ENCODE measurements at places on chromosomes 1 and 21.

GRCh38 chr1:46549697-46550681 lies 1.5 kb downstream of the KNCN start:
- DNase-seq, result peak; percentile 64

- DNase-seq, result no peak
Observed at GRCh38 chr1:234429434-234429806, 49.6 kb downstream of the TARBP1 start.

DNA sequence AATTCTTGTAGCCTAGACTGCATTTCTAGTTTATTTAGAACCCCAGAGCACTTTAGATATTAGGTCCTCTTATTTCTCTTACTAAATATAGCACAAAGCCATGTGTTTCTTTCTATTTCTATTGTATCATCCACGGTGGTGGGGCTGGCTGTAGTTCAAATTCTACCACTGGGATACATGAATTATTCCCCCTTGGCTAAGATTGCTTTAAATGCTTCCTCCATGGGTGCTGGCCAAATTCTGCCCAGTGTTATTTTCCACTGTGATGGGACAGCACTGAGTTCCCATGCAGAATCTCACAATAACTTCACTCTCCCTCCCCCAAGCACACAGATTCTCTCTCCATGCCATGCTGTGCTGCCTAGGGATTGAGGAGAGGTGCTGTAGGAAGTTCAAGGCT lies 41.5 kb upstream of the GBP6 start:
- no peak for DNase-seq

DNA sequence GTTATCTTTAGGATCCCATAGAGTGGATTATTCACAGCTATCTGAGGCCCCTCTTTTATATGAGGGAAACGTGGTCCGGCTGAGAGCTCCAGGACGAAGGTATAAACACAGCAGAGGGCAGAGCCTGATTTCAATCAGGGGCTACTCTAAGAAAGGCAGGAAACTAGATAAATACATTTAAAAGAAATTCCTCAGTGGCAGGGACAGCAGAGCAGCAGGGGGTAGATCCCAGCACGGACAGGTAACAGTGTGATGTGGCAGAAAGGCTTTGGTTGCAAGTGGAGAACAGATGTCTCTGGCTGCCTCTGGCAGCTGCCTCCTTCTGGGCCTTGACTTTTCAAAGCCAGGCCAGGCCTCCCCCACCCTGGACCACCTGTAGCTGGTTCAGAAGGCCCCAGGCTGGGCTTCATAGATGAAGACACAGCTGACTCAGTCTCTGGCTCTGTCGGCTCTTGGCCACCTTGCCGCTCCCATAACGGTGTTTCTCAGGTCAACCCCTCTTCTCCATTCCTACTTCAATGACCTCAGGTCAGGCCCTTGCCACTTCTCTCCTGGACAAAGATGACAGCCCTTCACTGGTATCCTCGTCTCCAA lies 43.8 kb downstream of the FAM78B start:
- no peak for DNase-seq

DNA sequence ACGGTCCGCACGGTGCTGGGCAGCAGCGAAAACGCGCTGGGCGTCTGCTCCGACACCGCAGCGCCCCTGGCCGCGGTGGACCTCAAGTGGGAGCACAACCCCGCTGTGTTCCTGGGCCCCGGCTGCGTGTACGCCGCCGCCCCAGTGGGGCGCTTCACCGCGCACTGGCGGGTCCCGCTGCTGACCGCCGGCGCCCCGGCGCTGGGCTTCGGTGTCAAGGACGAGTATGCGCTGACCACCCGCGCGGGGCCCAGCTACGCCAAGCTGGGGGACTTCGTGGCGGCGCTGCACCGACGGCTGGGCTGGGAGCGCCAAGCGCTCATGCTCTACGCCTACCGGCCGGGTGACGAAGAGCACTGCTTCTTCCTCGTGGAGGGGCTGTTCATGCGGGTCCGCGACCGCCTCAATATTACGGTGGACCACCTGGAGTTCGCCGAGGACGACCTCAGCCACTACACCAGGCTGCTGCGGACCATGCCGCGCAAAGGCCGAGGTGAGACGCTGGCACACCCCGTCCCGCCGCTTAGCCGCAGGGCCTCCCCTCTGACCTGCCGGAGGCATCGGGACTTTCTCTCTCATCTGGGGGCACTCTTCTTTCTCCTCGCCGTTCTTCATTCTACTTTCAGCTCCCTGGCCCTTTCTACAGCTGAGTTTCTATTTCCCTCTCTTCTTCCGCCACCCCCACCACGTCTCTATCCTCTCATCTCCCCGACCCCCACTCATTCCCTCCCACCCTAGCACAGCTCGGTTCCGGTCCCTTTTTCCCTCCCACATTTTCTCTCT lies 1.0 kb downstream of the NPR1 start:
- peak; percentile 26 for DNase-seq

- DNase-seq, result no peak
Observed at GRCh38 chr1:226419284-226420029, 11.6 kb upstream of the PARP1 start.

- DNase-seq, result no peak
Observed at GRCh38 chr1:196517193-196517592, 91.0 kb downstream of the KCNT2 start.

DNA sequence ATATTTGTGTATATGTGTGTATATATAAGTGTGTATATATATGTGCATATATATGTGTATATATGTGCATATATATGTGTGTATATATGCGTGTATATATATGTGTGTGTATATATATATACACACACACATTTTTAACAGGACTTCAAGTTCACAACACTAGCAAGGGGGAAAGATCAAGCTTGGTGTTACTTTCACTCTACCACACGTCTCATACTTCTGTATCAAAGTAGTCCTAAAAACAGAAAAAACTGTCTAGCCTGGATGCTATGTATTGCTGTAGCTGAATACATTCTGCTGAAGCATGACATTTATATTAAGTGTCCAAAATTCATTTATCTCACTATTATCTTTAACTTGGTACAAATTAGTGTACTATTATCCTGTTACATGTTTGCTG lies 17.9 kb upstream of the ATP6V1G3 start:
- no peak for DNase-seq

- DNase-seq, result no peak
Observed at GRCh38 chr1:145714524-145715111, 4.7 kb upstream of the CD160 start.

DNA sequence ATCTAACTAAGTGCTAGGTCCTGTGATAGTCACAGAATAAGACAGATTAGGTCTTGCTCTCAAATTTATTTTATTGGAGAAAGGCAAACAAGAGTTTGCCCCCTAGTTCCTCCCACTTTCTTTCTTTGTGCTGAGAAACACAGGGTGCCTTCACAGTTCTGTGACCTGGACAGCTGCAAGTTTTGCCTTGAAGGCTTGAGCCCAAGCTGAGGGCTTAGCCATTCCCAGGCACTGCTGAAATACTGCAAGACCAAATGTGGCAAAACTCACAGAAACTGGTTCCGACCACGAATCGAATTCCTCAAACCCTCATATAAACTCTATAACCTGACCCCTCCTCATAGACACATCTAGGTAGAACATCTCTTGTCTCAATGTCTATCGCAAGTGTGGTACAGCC lies 227.9 kb downstream of the RERE start:
- no peak for DNase-seq

DNA sequence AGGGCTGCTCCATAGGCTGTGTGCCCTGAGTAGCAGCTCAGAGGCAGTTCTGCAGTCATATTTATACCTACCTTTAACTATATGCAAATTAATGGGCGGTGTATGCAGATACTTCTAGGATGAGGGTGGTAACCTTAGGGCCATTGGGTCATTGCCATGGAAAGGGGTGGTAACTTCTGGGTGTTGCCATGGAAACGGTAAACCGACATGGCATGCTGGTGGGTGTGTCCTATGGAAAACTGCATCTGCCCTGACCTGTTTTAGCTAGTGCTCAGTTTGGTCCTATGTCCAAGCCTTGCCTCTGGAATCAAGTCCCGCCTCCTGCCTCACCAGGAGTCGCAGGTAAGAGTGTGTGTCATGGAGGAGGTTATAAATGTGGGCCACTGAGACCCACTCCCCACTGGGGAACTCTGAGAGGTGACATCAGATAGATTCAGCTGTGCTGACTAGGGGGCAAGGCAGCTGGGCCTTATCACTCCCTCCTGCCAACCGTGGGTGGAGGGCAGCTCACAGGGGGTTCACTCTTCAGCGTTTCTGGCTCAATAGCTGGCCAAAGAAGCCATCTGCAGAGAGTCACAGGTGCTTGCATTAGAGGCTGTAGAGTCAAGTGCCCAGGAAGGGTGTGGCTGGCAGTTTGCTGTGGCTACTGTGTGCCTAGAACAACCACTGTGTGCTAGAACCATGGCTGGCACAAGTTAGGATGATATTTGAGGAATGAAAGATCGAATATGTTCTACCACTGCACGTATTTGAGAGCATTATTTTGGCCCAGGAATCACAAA lies 19.0 kb downstream of the BACE2 start:
- no peak for DNase-seq

DNA sequence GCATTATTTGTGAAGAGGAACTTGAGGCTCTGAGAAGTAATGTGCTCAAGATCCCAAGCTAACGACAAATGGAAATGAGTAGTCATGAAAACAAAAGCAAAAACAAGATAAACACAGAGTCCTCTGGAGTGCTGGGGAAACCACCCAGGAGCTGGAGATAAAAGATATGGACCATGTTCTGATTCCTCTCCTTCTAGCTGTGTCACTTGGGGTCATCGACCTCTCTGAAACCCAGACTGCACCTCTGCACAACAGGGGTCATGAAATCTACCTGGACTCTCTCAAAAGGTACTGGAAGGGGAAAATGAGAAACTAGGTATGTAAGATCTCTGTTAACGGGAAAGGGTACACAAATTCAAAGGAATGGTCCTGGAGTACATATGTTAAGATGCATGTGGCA lies 6.5 kb downstream of the PGLYRP4 start:
- no peak for DNase-seq

DNA sequence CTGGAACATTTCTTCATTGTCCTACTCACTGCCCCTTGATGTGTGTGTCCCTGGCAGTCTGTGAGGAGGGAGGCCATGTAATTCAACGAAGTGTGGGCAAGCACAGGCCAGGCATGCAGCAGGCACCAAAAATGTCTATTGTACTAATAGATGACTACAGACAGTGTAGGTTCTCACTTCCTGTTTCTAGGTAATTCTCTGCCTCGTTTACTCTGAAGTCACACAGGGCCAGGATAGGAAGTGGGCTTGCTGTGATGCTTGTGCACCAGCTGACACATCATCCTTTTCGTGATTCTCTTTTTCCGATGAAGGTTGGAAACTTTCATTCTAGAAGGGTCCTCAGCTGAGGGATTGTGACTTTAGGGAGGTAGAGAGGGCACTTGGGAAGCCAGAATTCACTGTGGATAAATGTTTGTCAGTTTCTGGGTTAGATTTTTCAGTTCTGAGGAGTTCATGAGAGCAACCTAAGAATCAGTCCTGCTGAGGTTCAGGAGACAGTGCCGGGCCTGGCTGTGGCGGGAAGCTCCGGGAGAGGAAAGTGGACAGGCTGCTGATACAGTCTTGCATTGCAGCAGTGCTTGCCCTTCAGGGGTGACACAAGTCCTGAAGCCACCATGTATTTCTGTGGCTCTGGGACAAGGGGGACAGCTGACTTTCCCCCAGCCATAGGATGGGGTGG lies 4.3 kb upstream of the CSF1 start:
- DNase-seq, result peak; percentile 64

DNA sequence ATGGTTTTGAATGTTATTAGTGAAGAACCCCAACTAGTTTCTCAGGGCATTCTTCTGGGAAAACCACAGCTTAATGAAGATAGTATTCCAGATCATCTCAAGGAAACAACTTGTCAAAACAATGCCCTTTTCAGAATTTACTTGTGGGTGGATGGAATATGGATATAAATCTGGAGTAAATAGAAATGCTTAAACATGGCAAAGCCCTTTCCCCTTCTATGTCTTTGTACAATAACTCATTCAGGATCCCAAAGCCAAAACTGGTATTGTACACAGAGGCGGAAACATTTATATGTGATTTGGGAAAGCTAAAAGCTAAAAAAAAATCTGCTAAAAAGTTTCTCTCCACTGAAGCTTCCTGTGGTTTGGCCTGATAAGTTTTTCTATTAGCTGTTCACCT lies 55.5 kb upstream of the RGS5 start:
- DNase-seq, result no peak

GRCh38 chr1:3618881-3619671 lies 5.7 kb upstream of the TPRG1L start:
- DNase-seq, result peak; percentile 67

DNA sequence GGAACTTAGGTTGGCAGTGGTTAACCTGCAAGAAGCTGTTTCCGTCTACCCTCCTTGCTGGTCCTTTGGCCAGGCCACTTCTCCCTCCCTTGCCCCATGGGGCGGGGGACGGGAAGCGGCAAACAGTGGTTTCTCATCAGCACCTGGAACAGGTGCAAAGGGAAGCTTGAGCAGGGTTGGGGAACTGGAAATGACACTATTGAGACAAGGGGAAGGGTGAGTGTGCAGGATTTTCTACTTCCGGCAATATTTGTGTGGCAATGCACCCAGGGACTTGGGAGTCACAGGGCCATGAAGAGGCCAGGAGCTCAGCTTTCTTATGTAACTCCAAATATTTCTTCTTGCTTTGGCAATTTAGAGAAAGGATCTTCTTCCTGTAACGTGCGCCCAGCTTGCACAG lies 29.0 kb upstream of the SARS1 start:
- no peak for DNase-seq

- DNase-seq, result no peak
Observed at GRCh38 chr1:30063621-30064280, 659.6 kb downstream of the MATN1 start.

DNA sequence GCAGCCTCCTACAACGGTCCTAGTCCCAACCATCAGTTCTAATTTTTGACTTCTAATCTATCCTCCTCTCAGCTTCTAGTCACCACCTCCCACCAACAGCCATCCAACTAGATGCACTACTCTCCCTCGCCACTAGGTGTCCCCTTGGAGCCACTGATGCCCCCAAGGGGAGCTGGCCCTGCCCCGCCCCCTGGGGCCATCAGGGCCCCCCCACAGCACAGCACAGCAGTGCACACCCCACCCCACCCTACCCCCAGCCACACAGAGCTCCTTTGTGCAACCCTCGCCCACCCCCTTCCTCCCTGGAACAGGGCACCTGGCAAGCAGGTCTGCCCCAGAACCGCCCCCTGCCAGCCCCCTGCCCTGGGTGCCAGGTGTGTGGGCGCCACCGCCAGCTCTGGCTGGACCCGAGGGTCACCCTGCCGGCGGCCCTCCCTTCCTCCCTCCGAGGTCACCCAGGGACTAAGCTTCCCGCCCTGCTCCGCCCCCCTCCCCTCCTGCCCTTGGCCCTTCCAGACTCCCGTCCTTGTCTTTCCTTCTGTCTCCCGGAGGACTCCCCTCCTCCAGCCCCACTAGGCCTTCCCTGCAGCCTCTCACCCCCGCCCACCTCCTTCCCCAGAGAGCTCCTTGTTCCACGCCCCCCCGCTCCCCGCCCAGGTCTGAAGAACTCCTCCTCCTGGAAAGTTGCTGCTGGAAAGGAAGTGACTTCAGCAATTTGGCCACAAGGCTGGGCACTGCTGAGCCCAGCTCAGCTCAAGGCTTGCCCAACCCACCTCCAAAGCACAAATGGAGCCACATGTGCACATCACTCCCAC lies 47.0 kb downstream of the AHDC1 start:
- DNase-seq, result peak; percentile 60

- DNase-seq, result no peak
Observed at GRCh38 chr1:58119971-58120370, 426.6 kb downstream of the OMA1 start.

All from central memory CD4-positive, alpha-beta T cell (primary cell).